ENCODE measurements at places on chromosomes 7 and 10. TPM values are rescaled to one million over a fixed set of nuclear protein-coding genes. Genes with fewer than 3 reads are reported as not detected.

The EEPD1 gene
- total RNA-seq, result 0.61 TPM

The TUBAL3 gene
- 0.14 TPM for total RNA-seq

The COL26A1 gene
- total RNA-seq, result not detected

The SPDYE5 gene
- not detected for total RNA-seq

The NME8 gene
- not detected for total RNA-seq

All from activated CD4-positive, alpha-beta T cell treated with anti-CD3 and anti-CD28 coated beads, Interleukin-2, amount 10 ng/mL, durations not matched to agents 24 days and 14 days (primary cell).